ENCODE measurements at places on chromosomes 2 and 18. TPM values are rescaled to one million over a fixed set of nuclear protein-coding genes. Genes with fewer than 3 reads are reported as not detected.

Gene SERPINB3
- total RNA-seq, result not detected

Gene ACVR1C
- not detected for total RNA-seq

Gene FAP
- 0.15 TPM for total RNA-seq

Gene AQP12A
- total RNA-seq, result not detected

Gene DLX1
- 3.2 TPM for total RNA-seq

Gene SKOR2
- total RNA-seq, result not detected

Gene ADAM23
- 8.4 TPM for total RNA-seq

Gene LOXHD1
- not detected for total RNA-seq

Gene OSBPL1A
- 19.4 TPM for total RNA-seq

Gene PROKR1
- total RNA-seq, result not detected

Gene SERPINB10
- not detected for total RNA-seq

Gene TBR1
- not detected for total RNA-seq

Gene WIPF1
- total RNA-seq, result 25.2 TPM

Gene GPR45
- total RNA-seq, result not detected

Gene METTL21A
- total RNA-seq, result 19.7 TPM

Gene ZAP70
- total RNA-seq, result 0.27 TPM

Gene ERFE
- 9.1 TPM for total RNA-seq

Gene GCG
- total RNA-seq, result not detected
